ENCODE measurements at places on chromosomes 5 and 9.

GRCh38 chr5:99835791-99836190 is 699.4 kb upstream of the FAM174A start:
- no peak for DNase-seq

DNA sequence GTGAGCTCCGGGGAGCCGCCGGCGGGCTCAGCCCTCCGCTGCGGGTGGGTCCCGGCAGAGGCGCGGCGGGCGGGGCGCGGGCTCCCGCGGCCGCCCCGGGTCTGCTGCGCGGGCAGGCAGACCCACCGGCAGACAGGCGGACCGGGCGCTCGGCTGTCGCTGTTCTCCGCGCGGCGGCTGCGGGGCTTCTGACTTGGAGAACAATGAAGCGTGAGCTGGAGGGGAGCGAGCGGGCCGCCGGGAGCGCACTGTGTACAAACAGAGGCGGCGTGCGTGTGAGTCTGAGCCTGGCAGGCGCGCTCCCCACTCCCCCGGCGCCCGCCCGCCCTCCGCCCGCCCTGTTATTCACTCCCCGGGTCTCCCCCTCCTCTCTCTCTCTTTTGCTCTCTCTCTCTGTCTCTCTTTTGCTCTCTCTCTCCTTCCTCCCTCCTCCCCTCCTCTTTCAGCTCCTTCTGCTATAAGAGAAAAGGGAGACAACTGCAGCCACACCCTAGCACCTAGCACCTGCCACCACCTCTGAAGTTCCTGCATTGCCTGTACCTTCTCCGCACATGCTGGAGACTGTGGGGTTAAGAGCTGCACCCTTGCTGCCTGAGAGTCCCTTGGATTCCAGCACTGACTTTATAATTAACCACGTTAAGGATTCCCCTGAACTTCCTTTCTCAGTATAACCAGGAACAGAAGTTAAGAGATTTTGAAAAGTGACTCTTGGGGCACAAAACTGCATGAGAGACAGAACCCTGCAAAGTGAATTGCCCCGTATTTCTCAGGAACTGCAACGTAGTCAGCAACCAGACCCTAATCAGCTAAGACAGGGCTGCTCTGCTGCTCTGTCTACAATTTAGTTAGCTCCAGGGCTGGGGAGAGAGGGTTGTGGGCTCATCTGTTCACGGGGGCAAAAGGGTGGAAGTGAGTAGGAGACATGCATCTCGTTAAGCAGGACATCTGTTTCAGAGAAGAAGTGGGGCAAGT is at the start of gene EDIL3:
Gene EDIL3 (minus strand): TSS at position 277 of the 972 bp plus-strand sequence. CDS start 506 bp downstream, outside the sequence.
- no peak for DNase-seq

DNA sequence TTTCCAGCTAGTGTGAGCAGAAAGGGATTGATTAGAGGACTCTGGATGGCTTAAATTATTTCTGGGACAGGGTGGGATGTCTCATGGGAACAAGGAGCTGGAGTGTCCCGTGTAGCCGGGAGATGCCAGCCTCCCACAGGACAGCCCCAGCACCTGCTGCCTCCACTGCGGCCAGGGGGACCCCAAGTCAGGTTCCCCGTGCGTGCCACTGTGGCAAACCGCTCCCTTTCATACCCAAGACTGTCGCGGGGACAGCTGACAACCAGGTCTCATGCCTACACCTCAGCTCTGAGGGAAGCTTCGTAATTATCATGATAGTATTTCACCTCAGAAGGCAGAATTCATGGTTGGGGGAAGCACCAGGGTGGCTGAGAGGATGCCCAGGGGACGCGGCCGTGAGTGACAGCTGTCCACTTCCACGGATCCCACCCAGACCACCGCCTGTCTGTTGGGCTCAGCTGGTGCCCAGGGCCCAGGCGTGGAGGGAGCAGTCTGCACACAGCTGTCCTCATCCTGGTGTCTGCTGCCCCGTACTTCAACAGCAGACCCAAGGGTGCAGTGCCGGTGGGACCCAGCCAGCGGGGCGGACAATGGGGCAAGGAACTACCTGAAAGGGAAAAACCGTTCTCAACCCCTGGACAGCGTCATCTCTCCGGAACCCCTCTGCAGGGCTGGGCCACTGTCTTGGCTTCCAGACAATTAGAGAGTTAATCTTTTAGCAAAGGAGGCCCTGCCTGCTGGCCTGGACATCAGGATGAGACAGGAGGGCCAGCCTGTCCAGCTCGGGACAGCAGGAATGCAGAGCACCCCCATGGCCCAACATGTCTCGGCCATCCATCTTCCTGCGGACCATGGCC is 166.9 kb downstream of the OLFM1 start:
- no peak for DNase-seq

GRCh38 chr9:127083138-127083980 is 39.1 kb downstream of the ANGPTL2 start:
- DNase-seq: no peak

- DNase-seq: no peak
Measured at GRCh38 chr9:137429546-137429890, 6.3 kb downstream of the NOXA1 start.

- no peak for DNase-seq
Measured at GRCh38 chr5:152218694-152219093, 186.4 kb downstream of the NMUR2 start.

Measured in LoVo (cell line).